Hindlimb muscle (tissue), 1 donor: ENCODE measurements at places on chromosomes 7 and 10. TPM values are rescaled to one million over a fixed set of nuclear protein-coding genes. Genes with fewer than 3 reads are reported as not detected.

Gene ELN
- 87.1 TPM for polyA plus RNA-seq

Gene FOXI2
- 0.36 TPM for polyA plus RNA-seq

Gene PAPSS2
- polyA plus RNA-seq, result 8.7 TPM

Gene ASB10
- 8.2 TPM for polyA plus RNA-seq

Gene HGF
- 7.5 TPM for polyA plus RNA-seq

Gene TASOR2
- 29.3 TPM for polyA plus RNA-seq

Gene INHBA
- 2.4 TPM for polyA plus RNA-seq

Gene IRF5
- 3.1 TPM for polyA plus RNA-seq

Gene RNF32
- polyA plus RNA-seq, result 1.8 TPM

Gene MYL10
- 9.0 TPM for polyA plus RNA-seq

Gene SFRP4
- 7.8 TPM for polyA plus RNA-seq

Gene NPTX2
- 6.9 TPM for polyA plus RNA-seq

Gene MRPS24
- 83.1 TPM for polyA plus RNA-seq

- DNase-seq, result no peak
Measured at GRCh38 chr10:79361726-79362397, 14.6 kb downstream of the PPIF start.

GRCh38 chr7:126557271-126557670 lies 695.5 kb downstream of the GRM8 start:
- no peak for DNase-seq

- no peak for DNase-seq
Measured at GRCh38 chr7:158372400-158373342, 215.0 kb downstream of the PTPRN2 start.

GRCh38 chr10:132735341-132735775 lies 50.6 kb downstream of the NKX6-2 start:
- DNase-seq, result no peak

DNA sequence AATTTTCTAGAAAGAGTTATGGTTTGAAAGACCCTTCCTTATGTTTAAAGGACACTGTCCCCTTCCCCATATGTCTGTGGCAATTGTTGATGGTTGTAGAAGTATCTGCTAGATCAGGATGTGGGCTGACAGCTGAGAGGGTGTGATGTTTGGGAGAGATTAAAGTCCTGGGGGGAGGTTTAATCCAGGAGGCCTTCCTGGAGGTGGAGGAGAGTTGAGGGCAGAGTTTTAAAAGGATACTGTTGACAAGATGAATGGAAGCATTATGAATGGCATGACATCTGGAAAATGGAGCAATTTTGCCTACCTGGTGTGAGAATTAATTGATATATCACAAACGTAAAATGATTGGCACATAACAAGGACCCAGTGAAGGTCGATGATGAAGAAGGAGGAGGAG lies 32.9 kb upstream of the SMC3 start:
- no peak for DNase-seq

DNA sequence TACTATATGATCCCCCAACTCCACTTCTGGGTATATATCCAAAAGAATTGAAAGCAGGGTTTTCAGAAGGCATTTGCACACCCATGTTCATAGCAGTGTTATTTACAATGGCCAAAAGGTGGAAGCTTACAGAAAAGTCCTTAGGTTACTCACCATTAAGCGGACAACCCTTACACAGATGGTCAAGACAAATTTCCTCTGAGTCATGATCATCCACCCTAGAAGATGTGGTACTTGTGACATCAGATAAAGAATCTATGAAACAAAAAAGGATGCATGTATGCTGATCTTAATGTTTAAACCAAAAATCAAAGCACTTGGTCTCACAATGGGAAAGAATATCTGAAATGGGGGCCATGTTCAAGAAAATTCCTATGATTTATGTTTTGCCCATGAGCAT lies 31.1 kb downstream of the ZC3HAV1 start:
- DNase-seq, result no peak

DNA sequence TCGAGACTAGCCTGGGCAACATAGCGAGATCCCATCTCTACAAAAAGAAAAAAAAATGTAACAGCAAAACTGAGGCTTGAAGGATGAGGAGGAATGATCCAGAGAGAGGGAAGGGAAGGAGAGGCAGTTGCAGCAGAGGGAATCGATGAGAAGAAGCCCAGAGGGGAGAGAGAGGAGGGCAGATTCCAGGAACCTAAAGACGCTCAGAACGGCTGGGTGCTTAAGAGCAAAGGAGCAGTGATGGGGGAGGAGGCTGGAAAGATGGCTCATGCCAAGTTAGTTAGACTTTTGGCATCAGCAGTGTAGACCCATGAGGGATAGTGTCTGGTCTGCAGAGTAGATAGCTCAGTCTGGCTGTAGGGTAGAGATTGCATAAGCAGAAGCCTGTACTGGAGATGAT lies 10.3 kb upstream of the MUC17 start:
- no peak for DNase-seq

- no peak for DNase-seq
Measured at GRCh38 chr7:38169847-38170246, 8.2 kb upstream of the STARD3NL start.

- no peak for DNase-seq
Measured at GRCh38 chr10:124035928-124036558, 57.4 kb downstream of the CHST15 start.

- DNase-seq, result no peak
Measured at GRCh38 chr10:20714518-20714917, 182.6 kb downstream of the NEBL start.

DNA sequence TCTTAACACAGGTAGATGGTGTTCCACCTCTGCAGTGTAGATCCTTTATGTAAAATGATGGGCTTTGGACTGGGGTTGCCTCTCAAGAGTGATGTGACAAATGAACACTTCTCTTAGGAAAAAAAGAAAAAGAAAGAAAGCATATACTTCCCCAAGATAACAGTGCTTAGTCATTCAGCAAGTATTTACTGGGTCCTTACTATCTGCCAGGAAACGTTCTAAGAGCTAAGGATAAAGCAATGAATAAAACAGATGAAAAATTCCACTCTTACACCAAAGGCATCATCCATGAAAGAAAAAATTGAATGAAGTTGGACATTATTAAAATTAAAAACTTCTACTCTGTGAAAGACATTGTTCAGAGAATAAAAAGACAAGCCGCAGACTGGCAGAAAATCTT lies 177.3 kb downstream of the C7orf25 start:
- no peak for DNase-seq

DNA sequence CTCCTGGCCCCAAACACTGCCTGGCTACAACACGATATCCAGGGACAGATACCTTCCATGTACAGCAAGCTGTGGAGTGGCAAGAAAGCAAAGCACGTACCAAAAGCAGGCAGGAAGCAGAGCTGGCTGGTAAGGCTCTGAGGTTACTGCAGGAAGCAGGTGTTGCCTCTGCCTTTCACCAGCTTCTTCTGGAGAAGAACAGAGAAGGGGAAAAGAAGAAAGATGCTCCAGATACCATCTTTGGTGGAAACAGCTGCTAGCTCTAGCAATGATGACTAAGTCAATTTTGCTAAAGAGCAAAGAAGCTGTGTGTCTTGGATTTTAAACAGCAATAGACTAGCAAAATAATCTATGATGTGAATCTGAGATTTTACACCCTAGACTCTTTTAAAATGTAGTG lies 34.9 kb upstream of the PRSS1 start:
- DNase-seq, result no peak
